ENCODE measurements at places on chromosomes 7 and 10.

DNA sequence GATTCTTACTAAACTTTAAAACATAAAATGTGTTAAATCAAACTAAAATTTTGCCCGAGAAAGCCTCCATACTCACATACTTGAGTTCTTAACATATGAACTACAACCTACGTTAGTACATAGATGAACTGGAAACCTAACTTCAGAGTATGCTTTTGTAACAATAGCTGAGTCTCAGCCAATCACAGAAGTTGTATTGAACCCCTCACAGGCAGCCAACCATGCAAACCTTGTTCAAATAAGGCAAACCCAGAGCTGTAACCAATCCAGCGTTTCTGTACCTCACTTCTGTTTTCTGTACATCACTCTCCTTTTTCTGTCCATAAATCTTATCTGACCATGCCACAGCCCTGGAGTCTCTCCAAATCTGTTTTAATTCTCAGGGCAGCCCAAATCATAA is 157.3 kb upstream of the COL1A2 start:
- DNase-seq = no peak

DNA sequence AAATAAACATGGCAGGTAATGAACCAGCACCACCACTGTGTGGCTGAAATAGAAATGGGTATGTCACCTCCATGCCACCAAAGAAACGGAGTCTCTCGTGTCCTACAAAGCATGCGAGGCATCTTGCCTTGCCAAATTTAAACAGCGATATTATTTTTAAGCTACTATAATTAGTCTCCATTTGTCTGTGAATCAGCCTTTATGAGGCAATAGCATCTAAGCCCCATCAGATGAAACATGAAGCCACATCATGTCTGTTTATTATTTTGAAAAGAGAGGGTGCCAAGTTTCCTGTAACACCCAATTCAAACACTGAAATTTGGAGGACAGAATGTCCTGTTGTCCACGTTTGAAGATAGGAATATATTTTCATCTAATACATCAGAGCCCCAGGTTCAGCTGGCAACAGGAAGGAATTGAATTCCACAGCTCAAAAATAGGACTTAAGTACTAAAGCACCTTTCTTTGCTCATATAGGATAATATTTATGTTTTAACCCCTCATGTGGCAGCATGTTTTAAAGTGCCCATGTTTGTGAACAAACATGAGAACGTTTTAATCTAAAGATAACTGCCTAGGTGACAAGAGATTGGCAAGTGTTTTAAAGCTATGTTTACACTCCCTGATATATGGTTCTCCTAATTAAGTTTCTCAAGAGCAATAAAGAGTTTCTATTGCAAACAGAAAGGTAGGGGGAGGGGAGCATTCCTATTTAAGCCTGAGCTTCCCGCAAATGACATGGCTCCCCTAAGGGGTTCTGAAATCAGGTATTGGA is 86.8 kb downstream of the SORBS1 start:
- DNase-seq = peak; percentile 42

- DNase-seq = no peak
Observed at GRCh38 chr10:13087986-13088618, 11.9 kb upstream of the OPTN start.

DNA sequence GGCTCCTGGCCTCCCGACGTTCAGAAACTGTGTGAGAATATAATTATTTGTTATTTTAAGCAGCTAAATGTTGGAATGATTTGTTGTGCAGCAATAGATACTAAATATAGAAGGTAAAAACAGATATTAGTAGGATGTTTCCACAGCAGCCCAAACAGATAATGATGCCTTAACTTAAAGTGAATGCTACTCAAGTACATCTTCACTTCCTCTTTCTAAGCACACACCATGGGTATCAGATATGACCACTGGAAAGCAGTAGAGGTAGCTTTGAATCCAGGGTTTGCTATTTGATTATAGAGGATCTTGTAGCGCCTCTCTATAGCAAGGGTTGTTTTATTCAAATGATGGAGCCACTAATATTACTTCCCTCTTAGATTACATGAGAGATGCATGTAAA is 38.2 kb upstream of the BET1 start:
- no peak for DNase-seq

GRCh38 chr7:43458330-43459018 is 124.4 kb upstream of the STK17A start:
- DNase-seq = no peak

GRCh38 chr10:5788969-5789368 is 24.3 kb downstream of the GDI2 start:
- no peak for DNase-seq

Measured in LNCaP clone FGC (cell line).